Stimulated activated CD4-positive, alpha-beta T cell treated with anti-CD3 and anti-CD28 coated beads, Interleukin-15, amount 100 ng/mL, for 24 hours (primary cell): ENCODE measurements at places on chromosomes 7 and 10.
A peak's percentile ranks its signal among the peaks of the same experiment; 100 is the strongest.

GRCh38 chr10:95242581-95243317 is 48.1 kb downstream of the PDLIM1 start:
- peak; percentile 45 for DNase-seq

GRCh38 chr10:17200912-17201793 is at the start of gene TRDMT1:
TRDMT1 (minus strand) TSS chr10:17201672; CDS start chr10:17201634, 38 bp downstream.
- DNase-seq: peak; percentile 89

DNA sequence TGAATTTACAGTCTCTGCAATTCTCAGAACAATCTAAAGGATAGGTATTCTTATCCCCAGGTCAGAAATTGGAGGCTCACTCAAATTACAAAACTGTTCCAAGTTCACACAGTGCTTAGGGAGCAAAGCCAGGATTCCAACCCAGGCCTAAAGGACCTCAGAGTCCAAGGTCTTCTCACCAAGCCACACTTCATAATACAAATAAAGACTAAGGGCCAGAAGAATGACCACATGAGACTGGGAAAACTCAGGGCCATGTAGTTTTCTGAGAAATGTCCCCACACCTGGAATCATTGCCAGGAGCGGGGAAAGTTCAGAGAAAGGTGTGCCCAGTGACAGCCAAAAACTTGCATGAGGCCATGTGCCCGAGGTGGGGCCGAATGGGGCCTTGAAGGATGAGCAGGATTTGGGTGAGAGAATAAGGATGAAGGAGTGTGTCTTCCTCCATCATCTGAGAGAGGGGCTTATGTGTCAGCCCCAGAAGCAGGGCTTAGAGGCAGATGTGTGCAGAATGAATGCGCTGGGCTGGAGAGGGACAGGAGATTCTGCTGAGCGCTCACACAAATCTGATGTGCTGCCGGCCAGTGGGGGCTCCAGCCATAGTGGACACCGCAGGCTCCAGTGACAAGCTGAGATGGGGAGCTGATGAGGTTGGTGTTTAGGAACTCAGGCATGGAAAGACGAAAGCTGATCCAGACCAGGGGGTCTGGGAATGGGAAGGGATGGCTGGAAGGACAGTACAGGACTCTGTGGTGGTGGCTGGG is 35.9 kb downstream of the BLNK start:
- DNase-seq: no peak

DNA sequence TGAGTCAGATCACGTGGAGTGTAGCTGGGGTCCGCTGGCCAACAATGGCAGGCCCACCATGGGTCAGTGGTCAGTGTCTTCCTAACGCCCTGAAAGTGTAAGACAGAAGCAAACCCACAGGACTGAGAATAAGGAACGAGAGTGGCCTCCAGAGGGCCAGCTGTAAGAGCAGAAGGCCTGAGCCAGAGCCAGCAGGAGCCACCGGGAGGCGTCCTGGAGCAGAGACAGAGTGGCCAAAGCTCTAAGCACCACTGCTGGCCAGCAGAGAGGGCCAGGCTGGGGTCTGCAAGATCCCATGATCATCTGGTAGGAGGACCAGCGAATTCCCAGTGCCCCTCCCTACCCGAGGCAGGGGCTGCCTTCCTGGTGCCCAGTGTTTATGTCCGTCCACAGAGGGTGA is 9.2 kb downstream of the CCDC201 start:
- no peak for DNase-seq

GRCh38 chr7:91720260-91720937 is 160.1 kb downstream of the MTERF1 start:
- DNase-seq: no peak

GRCh38 chr7:116395141-116395791 is 104.3 kb upstream of the CAV2 start:
- no peak for DNase-seq

DNA sequence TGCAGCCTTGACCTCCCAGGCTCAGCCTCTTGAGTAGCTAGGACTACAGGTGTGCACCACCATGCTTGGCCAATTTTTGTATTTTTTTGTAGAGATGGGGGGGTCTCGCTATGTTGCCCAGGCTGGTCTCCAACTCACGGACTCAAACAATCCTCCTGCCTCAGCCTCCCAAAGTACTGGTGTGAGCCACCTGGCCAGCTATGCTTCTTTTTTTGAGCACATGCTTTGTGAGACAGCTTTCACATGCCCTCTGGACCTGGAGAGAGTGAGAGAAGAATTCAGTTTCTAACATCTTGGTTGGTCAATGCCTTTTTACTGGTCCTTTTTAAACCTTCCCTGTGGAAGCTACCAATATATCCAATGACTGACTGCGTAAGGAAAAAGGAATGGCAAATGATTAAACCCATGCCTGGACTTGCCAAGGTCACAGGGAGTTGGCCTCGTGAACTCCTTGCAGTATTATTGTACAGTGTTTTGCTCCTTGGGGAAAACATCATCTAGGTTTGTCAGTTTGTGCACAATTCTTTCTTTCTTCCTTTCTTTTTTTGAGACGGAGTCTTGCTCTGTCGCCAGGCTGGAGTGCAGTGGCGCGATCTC is 6.2 kb upstream of the FOXK1 start:
- DNase-seq: no peak

- DNase-seq: no peak
These were observed 28.1 kb upstream of the CREB3L2 start for GRCh38 chr7:138029941-138030340.

DNA sequence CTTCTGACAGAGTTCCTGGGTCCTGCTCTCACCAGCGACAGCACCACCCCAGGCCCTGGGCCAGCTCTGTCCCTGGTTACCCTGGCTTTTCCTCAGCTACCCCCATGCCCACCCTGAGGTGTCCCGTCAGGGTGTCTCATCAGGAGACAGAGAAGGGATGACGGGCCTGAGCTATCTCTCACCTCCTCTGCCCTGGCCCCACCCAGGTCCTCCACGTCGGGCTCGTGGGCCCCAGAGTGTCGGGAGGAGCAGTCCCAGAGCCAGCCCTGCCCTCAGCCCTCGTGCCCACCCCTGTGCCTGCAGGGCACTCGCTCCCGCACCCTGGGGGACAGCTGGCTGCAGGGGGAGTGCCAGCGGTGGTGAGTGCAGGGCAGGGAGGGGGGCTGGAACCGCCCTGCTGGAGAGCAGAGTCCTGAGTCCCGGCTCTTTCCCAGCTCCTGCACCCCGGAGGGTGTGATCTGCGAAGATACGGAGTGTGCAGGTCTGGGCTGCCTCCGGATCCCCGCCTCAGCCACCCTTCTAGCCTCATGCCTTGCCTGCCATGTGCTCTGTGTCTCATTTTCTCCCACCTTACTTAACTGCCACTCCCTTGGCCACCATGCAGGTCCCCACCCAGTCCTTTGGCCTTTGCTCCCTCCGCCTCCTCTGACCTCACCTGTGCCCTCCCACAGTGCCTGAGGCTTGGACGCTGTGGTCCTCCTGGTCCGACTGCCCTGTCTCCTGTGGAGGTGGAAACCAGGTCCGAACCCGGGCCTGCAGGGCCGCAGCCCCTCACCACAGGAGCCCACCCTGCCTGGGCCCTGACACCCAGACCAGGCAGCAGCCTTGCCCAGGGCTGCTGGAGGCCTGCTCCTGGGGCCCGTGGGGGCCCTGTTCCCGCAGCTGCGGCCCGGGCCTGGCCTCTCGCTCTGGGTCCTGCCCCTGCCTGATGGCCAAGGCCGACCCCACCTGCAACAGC is 16.7 kb upstream of the ZNF862 start:
- DNase-seq: no peak

GRCh38 chr10:117754770-117755658 is 212.5 kb downstream of the EMX2 start:
- DNase-seq: no peak

DNA sequence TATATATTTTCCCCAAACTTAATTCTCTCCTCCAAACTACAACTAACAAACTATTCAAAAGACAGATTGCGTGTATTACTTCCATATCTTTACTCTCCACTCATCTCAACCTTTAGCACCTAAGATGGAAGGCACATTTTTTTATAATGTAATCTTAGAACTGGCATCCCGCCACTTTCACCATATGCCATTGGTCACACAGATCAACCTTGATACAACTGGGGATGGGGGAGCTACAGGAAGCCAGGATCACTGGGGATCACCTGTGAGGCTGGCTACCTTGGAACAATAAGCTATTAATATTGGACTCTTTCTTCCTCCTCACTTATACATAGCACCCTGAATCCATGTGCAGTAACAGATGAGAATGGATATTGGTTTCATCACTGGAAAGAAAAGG is 469.6 kb upstream of the LRRN3 start:
- DNase-seq: no peak

GRCh38 chr10:130463876-130464364 is 327.7 kb downstream of the GLRX3 start:
- DNase-seq: no peak

- no peak for DNase-seq
These were observed 22.3 kb downstream of the CALML3 start for GRCh38 chr10:5546891-5547680.

DNA sequence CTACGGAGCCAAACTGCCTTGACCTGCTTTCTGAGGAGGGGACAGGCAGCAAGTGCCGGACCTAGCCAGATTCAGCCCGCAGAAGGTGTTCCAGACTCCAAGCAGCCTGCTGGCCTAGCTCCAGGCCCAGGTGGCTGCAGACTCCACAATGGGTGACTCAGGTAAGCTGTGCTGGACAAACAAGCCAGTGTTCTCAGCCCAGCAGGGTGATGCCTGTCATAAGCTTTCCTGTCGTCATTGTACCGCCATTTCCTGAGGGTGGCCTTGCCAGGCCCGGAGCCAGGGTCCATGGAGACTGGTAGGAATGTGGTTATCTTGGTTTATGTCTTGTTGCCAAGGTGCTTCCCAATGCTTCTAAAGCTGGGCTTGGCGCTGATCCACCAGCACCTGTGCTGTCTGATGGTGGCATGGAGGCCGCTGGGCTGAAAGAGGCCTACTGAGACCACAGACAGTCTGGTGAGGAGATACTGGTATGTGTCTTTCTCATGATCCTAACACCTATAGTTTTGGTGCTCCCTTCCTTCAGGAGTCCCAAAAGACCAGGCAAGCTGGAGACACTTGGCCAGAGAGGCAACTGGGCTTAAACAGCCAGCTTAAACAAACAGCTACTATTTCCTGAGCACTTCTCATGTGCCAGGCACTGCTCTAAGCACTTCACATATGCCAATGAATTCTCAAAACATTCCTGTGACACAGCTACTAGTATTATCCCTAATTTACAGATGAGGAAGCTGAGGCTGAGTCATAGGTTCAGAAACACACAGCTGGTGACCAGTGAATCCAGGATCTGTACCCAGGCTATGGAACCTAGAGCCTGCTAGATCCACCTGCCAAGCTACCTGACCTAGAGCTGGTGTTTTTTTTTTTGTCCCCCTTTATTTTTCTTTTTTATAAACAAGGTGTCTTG is 42.0 kb downstream of the ZC3HC1 start:
- no peak for DNase-seq

GRCh38 chr7:123612024-123612423 is 10.4 kb downstream of the ASB15 start:
- no peak for DNase-seq

- DNase-seq: no peak
These were observed 92.7 kb downstream of the SEMA3D start for GRCh38 chr7:85094046-85094725.

GRCh38 chr10:80406204-80406603 is 2.1 kb upstream of the PRXL2A start:
- no peak for DNase-seq

GRCh38 chr10:125547010-125547650 is 135.8 kb downstream of the TEX36 start:
- DNase-seq: no peak

- no peak for DNase-seq
These were observed 103.6 kb downstream of the PRPF18 start for GRCh38 chr10:13690281-13690825.

GRCh38 chr7:109449760-109450159 is 880.1 kb downstream of the DNAJB9 start:
- no peak for DNase-seq

DNA sequence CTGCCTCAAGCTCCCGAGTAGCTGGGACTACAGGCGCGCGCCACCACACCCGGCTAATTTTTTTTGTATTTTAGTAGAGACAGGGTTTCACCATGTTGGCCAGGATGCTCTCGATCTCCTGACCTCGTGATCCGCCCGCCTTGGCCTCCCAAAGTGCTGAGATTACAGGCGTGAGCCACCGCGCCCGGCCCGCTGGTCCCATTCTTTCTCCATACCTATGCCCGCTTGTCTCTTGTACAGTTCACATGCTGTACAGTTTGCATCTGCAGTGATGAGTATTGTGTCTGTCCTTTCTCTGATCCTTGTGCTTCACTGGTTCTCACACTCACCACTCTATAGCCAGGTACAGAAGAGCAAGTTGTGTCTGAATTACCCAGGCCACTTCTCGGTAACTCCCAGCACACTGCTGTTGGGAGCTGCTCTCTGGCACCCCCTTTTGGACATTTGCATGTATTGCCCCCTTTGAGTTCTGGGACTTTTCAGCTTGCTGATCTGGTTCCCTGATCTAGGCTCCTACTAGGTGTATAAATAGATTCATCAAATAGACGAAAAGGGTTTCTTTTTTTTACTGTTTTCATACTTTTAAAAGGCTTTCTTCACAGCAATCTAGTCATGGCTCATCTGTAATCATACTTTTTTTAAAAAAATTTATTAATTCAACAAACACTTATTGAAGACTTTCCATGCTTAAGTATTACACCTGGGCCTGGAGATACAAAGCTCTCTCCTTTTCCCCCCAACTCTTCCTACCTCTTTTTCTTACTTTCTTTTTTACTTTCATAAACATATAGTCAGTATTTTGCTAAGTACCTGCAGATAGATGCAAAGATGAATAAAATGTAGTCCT is 53.5 kb downstream of the AOAH start:
- peak; percentile 75 for DNase-seq

DNA sequence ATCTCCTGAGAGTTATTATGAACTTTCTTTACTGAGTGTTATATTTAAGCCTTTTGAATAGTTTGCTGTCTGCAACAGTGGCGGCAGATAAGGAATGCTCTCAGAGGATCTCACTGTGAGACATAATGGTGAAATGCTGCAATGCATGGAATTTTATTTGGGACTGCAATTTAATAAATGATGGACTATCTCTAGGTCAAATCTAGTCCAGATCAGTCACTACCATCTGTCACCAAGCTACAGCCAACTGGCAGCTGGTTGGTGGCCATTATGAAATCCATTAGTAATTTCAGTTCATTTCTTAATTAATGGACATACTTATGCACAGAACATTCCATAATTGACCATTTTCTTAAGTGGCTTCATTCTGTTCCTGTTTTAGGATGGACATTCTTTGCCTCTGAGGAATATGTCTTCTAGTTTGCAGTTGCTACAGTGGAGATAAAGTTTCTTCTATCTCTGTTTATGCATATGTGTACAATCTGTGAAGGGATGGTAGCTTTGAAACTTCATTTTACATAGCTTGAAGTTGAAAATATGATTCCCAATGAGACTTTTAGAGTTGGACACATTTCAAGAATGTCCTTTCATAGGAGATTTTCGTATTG is 586.6 kb downstream of the SUGCT start:
- no peak for DNase-seq

GRCh38 chr10:129525401-129525801 is 58.4 kb downstream of the MGMT start:
- DNase-seq: no peak
